Fibroblast of the conjunctiva (primary cell): ENCODE measurements at places on chromosomes 1 and 21.

DNA sequence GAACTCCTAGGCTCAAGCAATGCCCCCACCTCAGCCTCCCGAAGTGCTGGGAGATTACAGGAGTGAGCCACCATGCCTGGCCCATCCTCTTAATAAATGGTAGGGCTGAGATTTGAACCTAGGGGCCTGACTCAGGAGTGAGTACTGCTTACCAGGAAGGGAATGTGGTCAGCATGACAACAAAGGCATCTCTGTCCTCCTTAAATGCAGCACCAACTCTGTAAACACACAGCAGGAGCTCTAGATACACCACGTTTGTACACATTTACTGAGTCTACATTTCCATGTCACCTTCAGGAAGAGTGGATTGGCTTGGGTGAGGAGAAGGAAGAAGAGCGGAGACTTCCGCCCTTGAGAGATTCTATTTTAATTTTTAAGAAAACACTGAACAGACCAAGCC is 38.5 kb downstream of the HIVEP3 start:
- no peak for DNase-seq

GRCh38 chr21:15626031-15626430 is 103.8 kb upstream of the USP25 start:
- DNase-seq = no peak

GRCh38 chr1:36092166-36092797 is 3.6 kb downstream of the ADPRS start:
- DNase-seq = no peak

- peak; percentile 56 for DNase-seq
Observed at GRCh38 chr1:224736619-224737352, 120.7 kb downstream of the CNIH3 start.

GRCh38 chr1:5265438-5266075 is 611.1 kb downstream of the AJAP1 start:
- no peak for DNase-seq

- no peak for DNase-seq
Observed at GRCh38 chr1:110684491-110684890, 9.8 kb upstream of the KCNA3 start.

DNA sequence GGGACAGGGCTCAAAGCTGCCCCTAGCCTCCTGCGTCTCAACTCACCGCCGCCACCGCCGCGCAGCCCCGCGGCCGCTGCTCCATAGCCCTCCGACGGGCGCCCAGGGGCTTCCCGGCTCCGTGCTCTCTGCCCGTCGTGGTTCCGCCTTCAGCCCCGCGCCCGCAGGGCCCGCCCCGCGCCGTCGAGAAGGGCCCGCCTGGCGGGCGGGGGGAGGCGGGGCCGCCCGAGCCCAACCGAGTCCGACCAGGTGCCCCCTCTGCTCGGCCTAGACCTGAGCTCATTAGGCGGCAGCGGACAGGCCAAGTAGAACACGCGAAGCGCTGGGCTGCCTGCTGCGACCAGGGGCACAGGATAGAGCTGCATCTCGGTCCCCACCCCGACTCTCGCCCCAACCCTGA is at the start of gene TNFRSF25:
Gene TNFRSF25 (minus strand): TSS at position 151 of the 400 bp plus-strand sequence. CDS start 66 bp downstream, at position 85.
- DNase-seq = no peak

GRCh38 chr21:32599526-32599925 is 12.7 kb downstream of the CFAP298 start:
- no peak for DNase-seq

DNA sequence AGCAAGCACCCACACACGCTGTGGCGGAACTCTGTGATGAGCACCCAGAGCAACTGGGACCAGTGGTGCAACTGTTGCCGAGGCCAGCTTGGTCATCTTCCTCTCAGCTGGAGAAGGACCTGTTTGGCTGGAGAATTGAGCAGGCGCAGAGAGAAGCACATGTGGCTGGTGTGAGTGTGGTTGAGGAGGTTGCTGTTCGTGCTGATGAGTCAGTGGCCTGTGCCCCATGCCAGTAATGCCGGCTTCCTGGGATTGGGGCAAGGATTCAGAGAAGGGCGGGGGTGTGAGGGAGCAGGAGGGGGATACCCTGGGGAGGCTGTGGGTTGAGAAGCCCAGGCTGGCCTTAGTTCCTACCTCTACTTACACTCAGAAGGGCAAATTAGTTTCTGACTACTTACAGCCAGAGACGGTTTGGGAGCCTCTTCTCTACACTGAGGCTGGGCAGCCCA is 57.5 kb upstream of the EPS8L3 start:
- peak; percentile 92 for DNase-seq

DNA sequence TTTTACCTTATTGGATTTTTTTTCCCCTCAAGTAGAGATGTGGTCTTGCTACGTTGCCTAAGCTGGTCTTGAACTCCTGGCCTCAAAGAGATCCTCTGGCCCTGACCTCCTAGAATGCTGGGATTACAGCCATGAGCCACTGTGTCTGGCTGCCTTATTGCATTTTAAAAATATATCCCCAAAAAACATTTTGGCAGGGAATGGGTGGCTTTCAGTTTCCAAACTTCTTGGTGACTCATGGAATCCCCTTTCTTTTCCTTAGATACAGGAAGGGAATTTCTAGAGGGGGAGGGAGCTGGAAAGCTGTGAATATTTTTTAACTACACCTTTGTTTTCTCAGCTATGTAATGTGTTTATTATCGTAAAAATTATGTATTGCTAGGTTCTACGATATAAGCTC is 73.3 kb downstream of the SNRPE start:
- no peak for DNase-seq

DNA sequence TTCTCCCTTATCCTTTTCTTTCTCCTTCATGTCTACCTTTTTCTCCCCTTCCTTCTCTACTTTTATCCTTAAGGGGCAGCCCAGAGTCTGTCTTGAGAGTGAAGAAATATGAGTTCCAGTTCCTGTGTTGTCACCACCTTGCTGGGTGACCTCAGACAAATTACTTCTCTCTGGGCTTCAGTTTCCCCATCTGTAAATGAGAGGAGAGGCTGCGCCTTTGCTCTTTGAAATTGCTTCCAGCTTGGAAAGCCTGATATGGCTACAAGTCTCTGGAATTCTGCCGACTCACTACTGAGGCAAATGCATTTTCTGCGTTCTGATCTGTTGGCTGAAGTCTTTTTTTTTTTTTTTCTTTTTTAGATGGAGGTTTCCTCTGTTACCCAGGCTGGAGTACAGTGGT is 119.2 kb downstream of the SYF2 start:
- DNase-seq = no peak

- no peak for DNase-seq
Observed at GRCh38 chr1:23960291-23961020, 828 bp downstream of the PNRC2 start.

- DNase-seq = no peak
Observed at GRCh38 chr1:26384076-26384475, 11.5 kb upstream of the ZNF683 start.

DNA sequence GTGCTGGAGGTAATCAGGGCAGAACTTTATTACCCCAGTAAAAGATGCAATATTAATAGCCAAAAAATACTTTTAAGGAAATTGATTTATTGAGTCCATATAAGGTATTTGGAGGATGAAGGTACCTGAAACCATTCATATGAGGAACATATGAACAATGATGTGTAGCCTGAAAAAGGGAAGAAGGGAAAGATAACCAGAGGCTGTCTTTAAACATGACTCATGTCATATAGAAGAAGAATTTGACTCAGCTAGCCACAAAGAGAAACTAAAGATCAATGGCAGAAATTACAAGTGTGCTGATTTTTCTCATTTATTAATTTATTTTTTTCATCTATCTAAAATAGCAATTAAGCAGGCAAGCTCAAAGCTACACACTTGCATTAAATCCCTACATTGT is 136.2 kb upstream of the DUSP10 start:
- DNase-seq = no peak

DNA sequence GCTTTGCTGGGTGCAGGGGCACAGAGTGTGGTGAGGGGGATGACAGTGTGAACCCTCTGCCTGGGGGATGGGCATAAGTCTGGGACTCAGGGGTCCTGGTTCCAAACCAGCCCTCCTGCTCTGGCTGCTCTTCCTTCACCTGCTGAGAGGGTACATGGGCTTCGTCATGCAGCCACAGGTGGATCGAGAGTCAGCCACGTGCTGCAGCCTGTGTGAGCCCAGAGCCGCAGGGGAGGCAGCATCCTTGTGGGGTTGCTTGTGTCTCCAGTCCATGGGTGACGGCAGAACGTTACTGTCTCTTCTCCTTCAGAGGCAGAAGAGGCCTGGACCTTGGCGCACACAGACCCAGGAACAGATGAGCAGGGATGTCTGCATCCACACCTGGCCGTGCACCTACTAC is 12.1 kb downstream of the SNAP47 start:
- no peak for DNase-seq

DNA sequence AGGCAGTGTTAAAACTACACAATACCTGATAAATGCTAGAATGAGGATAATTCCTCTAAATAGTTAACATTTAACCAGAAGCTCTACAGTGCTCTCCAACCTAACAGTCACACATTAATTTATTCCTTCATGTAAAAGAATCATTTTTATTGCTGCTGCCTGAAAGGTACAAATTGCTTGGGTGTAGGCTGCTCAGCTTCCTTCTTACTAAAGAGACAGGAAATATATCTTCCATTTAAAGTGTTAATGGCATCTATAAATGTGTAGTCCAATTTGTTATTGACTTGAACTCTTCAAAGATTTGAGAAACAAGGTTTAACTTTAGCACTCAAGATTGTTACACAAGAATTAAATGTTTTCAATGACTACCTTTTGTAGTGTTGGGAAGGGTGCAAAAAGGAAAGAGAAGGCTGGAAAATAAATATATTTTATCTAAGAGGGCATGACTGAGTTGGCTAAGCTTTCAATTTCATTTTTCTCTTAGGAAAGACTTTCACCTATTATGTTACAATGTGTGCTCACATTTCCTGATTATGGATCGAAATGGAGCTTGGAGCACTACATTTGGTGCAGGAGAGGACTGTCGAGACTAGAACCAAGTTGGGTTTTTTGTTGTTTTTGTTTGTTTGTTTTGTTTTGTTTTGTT is 105.5 kb upstream of the CACYBP start:
- no peak for DNase-seq
